ENCODE measurements at places on chromosomes 11 and 22.

GRCh38 chr11:45337583-45338360 lies 51.6 kb upstream of the SYT13 start:
- no peak for DNase-seq

GRCh38 chr22:39674536-39674935 lies 104.0 kb downstream of the CACNA1I start:
- no peak for DNase-seq

DNA sequence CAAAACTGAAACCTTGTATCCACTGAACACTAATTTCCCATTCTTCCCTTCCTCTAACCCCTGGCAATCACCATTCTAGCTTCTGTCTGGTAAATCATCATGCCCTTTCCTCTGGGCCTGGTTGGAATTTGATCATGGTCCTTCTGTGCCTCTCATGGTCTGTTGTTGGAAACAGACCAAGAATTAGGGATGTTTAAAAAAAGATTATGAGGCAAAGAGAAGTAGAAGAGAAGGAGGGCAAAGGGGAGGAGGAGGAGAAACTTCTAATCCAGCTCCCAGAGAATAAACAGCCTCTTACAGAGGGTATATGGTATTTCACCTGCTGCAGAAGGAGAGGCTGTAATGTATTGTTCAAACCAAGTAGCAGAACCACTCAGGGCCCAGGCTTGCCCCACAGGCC lies 10.6 kb downstream of the BCO2 start:
- DNase-seq = no peak

GRCh38 chr11:13857828-13858227 lies 104.7 kb upstream of the SPON1 start:
- no peak for DNase-seq

GRCh38 chr11:124724979-124725718 lies 14.6 kb upstream of the NRGN start:
- DNase-seq = peak; percentile 67

GRCh38 chr22:42994917-42995562 lies 19.9 kb downstream of the PACSIN2 start:
- peak; percentile 79 for DNase-seq

GRCh38 chr11:73217131-73217809 lies 811 bp upstream of the P2RY2 start:
- DNase-seq = no peak

GRCh38 chr11:34844463-34845112 lies 71.6 kb downstream of the APIP start:
- DNase-seq = no peak

DNA sequence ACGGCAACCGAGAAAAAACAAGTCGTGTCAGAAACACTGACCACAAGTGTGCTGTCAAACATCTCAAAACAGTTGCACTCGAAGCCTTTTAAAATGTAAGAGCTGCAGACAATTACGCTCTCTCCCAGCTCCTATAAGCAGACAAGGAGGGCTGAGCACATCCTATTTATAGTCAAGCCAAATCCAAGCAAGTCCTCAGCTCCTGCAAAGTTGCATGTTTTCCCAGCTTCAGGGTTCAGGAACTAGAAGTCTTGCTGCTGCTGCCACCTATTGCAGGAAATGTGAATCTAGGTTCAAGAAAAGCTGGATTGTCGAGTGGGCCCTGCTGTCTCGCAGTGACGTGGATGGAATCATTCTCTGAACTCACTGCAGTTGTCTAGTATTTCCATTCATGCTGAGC lies 15.5 kb downstream of the EFCAB6 start:
- no peak for DNase-seq

- DNase-seq = no peak
Observed at GRCh38 chr22:35712672-35713071, 5.0 kb upstream of the APOL5 start.

- DNase-seq = no peak
Observed at GRCh38 chr11:27545946-27546345, 39.4 kb upstream of the LIN7C start.

DNA sequence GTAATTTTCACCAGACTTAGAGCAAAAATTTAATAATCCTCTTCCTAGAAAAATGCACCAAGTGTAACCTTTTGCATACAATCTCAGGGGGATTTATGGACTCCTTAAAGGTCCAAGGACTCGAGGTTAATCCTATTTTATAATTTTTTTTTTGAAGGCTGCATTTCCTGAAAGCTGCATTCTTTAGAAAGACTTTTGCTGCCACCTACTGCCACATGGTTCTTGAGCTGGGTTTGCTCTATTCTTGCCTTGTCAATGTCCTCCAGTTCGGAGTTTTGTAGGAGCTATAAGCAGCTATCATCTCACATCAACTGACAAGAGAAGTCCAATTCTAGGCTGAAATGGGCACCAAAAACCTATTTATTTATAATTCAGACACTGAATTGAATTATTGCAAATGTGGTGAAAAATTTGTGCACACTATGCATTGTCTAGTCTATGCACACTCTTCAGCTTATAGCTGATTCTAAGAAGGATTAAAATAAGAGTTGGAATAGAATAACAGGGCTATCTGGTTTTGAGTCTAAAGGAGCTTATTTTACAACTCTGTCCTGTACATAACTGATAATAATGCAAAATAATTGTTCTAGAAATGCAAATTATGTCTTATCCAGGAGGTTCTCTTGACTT lies 31.3 kb downstream of the TRAF6 start:
- no peak for DNase-seq

DNA sequence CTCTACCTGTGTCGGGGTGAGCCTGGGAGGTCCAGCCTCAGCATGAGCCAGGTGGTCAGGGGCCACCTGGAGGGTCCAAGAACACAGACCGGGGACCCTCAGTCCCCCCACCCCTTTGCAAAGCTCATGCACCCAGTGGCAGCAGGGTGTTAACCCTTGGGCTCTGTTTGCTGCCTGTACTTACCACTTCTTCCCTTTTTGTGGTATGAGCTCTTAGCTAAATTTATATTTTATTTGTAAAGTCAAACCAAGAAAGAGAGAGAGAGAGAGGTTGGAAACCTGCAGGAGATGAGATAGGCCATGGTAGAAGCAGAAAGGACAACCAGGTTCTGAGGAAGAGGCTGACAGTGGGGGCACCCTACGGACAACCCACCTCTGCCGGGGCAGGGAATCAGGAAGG lies 29.9 kb downstream of the IL10RA start:
- no peak for DNase-seq

GRCh38 chr22:48407256-48407955 lies 1420.3 kb downstream of the BRD1 start:
- no peak for DNase-seq

- no peak for DNase-seq
Observed at GRCh38 chr11:90747057-90747456, 524.2 kb upstream of the CHORDC1 start.

GRCh38 chr11:89502301-89502700 lies 11.1 kb upstream of the NOX4 start:
- DNase-seq = no peak

- DNase-seq = no peak
Observed at GRCh38 chr11:44400431-44400830, 90.5 kb upstream of the ALX4 start.

DNA sequence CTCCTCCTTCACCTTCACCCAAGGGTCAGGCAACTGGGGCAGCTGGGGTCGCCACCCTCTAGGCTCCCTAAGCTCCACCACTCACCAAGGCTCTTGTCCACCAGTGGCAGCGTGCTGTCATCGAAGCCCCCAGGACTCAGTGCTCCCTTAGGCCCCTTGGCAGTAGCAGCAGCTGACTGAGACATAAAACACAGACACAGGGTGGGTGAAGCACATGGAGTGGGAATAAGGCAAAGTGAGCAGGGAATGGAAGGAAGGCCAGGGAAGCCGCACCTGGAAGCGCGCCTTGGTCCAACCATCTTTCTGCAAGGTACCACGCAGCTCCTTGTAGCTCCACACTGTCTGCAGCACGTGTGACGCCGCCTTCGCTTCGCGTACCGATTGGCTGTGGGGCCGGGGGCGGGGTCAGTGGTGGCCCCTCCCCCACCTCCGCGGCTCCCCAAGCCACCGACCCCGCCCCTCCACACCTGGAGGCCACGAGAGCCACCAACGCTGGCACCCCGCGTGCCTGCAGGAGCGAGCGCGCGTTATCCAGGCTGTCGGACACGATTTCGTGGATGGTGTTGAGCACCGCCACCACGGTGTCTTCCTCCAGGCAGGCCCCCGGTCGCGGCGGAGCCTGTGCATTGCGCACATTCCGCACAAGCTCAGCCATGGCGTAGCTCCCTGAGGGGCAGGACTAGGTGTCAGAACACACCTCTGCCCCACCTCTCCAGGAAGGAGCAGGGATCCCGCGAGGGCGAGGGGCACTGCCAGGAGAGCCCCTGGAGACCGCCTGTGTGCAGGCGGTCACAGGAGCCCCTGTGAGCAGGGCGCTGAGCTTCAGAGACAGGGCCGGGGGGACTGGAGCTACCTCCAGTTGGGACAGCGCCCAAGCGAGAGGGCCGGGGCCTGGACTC lies 31.3 kb upstream of the TXNRD2 start:
- DNase-seq = no peak

DNA sequence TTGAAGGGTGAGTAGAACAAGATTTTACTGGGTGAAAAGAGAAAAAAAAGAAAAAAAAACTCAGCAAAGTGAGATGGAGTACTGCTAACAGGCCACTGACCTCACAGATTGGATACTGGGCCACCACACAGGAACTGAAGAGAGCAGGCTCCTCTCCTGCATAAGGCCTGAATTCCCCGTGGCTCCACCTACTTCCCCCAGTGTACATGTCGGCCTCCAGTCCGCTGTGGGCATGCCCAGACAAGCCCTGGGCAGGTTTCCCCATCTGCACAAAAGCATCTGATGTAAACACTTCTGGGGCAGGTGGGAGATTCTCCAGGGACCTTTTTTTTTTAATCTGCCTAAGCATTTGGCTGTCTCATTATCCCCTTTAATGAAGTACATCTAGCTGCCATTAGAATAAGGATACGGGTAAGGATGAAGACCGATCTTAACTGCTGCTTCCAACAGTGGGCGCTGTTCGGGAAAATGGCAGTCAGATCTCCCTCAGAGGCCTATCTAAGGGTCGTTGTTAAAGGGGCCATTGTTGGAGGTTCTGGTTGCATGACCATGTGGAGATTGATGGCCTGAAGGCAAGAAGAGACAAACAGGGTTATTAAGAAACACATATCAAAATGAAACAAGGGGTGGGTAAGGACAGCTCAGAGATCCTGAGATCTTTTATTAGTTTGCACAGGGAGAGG lies 48.5 kb downstream of the MS4A13 start:
- DNase-seq = no peak

- DNase-seq = no peak
Observed at GRCh38 chr22:45645150-45645525, 26.5 kb upstream of the ATXN10 start.

DNA sequence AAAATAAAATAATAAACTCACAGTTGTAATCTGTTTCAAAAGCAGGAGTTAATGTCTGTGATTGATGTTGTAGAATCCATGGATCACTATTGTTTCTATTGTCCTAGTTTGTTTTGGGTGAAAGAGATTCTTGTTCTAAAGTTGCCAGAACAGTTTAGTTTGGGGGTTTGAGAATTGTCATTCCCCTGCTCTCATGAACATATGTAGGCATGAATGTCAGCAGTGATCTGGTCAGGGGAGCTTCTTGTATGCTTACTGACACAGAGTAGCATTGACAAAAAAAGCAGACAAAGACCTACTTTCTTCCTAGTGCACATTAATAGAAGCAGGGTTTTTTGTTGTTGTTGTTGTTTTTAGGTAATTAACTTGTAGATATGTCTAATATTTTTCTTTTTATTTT lies 38.6 kb downstream of the ARHGAP1 start:
- DNase-seq = no peak

DNA sequence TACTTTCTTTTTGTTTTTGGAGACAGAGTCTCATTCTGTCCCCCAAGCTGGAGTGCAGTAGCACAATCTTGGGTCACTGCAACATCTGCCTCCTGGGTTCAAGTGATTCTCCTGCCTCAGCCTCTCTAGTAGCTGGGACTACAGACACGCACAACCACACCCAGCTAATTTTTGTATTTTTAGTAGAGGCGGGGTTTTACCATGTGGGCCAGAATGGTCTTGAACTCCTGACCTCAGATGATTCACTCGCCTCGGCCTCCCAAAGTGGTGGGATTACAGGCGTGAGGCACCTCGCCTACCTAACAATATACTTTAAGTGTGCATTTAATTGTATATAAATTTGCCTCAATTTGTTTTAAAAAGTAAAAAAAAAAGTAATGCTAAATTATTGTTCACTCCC lies 38.4 kb downstream of the GRK3 start:
- no peak for DNase-seq

DNA sequence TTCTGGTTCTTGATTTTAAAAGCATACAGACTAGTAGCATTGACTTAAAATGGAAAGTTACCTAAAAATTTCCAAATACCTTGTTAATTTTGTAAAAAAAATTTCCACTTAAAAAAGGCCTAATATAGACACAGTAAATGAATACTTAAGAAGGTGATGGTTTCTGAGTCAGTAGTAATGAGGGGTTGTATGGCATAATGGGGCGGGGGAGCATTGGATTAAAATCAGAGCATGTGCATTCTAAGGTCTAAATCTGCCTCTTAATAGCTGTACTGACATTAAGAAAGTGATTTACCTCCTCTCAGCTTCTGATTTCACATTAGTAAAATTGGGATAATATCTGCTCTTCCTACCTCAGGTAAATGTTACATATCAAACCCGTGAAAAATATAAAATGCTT lies 446.5 kb downstream of the AASDHPPT start:
- no peak for DNase-seq

DNA sequence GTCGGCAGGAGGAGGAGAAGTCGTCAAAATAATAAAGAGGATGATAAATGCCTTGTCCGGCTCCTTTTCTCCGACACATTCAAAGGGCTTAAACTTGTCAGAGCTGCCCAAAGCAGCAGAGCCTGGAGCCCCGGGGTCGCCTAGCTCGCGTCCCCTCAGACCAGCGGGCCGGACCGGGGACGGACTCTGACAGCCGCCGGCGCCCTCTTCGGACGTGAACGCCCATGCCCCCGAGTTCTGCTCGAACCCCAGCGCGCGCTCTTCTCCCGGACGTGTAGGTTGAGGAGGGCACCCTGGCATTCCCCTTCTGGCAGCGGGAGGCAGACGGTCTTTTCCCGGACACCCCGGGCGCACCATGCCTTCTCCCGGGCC lies 999 bp downstream of the FGF3 start:
- DNase-seq = no peak

DNA sequence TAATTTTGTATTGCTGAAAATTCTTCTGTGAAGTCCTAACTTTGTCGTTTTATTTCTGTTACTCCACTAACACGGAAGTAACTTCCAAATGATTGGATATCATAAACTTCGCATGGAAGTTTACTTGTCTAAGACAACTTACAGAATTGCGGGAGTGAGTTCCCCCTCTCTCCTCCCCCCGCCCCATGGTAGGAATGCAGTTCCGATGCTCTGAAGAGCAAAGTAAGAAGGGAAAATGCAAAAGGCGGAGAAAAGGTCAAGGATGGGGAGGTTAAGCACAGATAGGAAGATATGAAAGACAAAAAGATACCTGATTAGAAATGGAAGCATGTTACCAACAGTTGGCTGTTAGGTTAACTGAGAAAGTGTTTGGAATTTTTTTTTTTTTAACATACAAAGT lies 1.3 kb downstream of the EIF3M start:
- DNase-seq = no peak

All from Caco-2 (cell line).